ENCODE measurements at places on chromosomes 7 and 10. TPM values are rescaled to one million over a fixed set of nuclear protein-coding genes. Genes with fewer than 3 reads are reported as not detected.

Gene PIK3AP1
- 6.3 TPM for total RNA-seq

Gene STK31
- total RNA-seq = 0.10 TPM

Gene EN2
- not detected for total RNA-seq

Gene ENTPD1
- 47.1 TPM for total RNA-seq

Gene MPP7
- 3.6 TPM for total RNA-seq

Gene CACNA2D1
- not detected for total RNA-seq

Gene FIGNL1
- 33.4 TPM for total RNA-seq

Gene IL15RA
- total RNA-seq = 31.2 TPM

Gene GTPBP4
- 83.4 TPM for total RNA-seq

Data from T-helper 1 cell treated with Interleukin-12 subunit alpha and Interleukin-12 subunit beta and Interleukin-4 antibody, amounts not matched to agents 30 ng/mL and 1 ng/mL, for 36 hours (primary cell).